ENCODE measurements at places on chromosomes 13 and 19.
A peak's percentile ranks its signal among the peaks of the same experiment; 100 is the strongest.

GRCh38 chr19:57321116-57321515, 844 bp downstream of the ZNF543 start:
- no peak for DNase-seq

- DNase-seq = no peak
Observed at GRCh38 chr13:109309625-109310363, 476.6 kb downstream of the IRS2 start.

DNA sequence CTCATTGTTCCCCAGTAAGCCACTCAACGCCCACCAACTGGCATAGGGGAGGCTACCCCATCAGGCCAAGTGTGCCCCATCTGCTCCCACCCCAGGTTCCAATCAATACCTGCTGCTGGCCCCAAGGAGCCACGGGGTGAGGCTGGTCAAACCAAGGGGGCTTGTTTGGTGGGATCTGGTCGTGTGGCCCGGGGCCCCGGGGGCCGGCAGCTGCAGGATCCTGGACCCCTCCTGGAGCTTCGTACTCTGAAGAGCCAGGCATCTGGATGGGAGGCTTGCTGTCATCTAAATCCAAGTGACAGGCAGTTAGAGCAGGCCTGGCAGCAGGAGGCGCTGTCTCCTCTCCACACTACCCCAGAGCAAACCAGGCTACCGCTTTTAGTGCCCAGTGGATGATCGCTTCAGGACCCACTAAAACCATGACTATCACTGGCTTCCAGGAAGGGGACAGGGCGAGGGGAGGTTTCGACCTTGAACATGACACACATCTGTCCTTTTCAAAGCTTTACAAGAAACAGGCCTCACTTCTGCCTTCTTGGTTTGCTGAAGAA, 14.2 kb downstream of the CHERP start:
- peak; percentile 29 for DNase-seq

GRCh38 chr13:29457299-29457698, 138.2 kb downstream of the SLC7A1 start:
- DNase-seq = peak; percentile 92

DNA sequence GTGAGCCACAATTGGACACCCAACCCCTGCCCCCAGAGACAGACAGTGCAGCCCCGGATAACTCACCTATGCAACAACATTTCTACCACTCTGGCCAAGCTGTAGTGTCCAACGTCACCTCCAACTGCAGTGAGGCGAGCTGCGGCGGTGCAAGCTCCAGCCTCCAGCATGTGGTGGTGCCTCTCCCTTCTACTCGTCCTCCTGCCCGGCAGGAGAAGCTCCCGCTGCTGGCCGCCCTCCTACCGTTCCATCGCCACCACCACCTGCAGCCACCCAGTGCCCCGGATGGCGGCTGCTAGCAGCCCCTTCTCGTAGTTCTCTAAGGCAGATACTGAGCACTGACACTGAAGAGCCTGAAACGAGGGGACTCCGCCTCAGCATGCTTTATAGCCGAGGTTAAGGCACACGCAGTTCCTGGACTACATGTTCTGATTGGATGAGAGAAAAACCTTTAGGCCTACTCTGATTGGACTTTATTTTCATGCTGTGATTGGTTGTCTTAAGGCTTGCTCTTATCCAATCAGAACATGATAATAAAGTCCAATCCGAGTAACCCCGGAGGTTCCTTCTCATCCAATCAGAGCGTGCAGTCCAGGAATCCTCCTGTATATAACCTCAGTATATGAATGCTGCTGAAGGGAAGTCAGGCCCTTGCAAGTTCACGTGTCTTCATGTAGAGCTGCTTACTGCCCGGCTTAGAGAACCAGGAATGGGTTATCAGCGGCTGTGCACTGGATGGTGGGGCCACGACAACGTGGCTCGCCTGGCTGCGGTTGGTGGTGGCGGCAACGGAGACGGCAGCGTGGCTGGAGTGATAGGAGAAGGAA, 63.5 kb downstream of the TUBA3C start:
- no peak for DNase-seq

Data from epithelial cell of esophagus (primary cell).